ENCODE measurements at places on chromosomes 6 and 20.
A peak's percentile ranks its signal among the peaks of the same experiment; 100 is the strongest.

- DNase-seq: no peak
These were observed 639 bp upstream of the CD24 start for GRCh38 chr6:106974999-106975737.

- no peak for DNase-seq
These were observed 34.4 kb upstream of the CDH22 start for GRCh38 chr20:46342451-46343347.

DNA sequence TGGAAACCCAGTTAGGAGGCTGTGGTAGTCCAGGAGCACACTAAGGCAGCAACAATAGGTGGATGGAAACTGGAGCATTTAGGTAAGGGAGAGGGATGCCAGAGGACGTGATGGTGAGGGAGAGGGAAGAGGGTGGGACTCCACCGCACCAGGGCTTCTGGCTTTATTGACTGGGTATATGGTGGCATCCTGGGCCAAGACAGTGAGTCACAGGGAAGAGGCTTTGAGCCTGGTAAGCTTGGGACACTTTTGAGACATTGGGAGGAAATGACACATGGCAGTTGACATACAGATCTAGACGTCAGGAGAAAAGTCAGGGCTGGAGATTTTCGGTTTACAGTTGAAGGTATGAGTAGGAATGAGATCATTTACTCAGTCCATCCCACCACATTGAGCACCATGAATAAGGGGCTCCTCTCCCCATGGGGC, 14.9 kb downstream of the NT5E start:
- DNase-seq: peak; percentile 98

DNA sequence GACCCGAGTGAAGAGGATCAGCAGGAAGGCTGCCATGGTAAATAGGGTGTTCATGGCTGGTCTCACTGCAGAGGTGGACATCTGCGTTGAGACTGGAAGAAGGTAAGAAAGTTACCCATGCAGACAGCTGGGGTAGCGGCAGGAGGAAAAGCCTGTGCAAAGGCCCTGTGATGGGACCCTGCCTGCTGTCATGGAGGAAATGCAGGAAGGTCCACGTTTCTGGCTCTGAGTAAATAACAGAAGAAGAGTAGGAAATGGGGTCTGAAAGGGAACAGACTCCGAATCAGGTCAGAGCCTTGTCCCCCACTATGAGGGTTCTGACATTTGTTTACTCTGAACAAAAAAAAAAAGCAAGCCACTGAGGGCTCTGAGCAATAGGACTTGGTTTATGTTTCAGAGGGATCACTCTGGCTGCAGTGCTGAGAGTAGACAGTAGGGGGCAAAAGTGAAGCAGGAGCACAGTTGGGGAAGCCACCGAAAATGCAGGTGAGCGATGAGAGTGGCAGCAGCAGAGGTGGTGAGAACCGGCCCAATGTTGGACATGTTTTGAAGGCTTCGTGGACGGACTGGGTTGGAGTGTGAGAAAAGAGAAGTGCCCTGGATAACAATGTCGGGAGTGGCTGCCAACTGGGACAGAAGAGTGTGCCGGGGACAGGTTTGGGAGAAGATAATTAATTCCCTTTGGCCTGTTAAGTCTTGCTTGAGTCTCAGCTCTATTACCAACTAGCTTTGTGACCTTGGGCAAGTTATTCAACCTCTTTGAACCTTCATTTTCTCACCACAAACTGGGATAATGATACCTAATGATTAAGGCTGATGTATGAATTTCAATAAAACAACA, 57.9 kb upstream of the MAP7 start:
- peak; percentile 34 for DNase-seq

Data from SW 1271 (cell line).